ENCODE measurements at places on chromosomes 3 and 15. TPM values are rescaled to one million over a fixed set of nuclear protein-coding genes. Genes with fewer than 3 reads are reported as not detected.

The P2RY13 gene
- total RNA-seq = 2.2 TPM

The NEK4 gene
- total RNA-seq = 33.8 TPM

The DUOXA2 gene
- 1.4 TPM for total RNA-seq

The ARHGEF26 gene
- total RNA-seq = 2.2 TPM

The DCLK3 gene
- not detected for total RNA-seq

The GABRB3 gene
- total RNA-seq = 0.95 TPM

The C15orf39 gene
- total RNA-seq = 29.2 TPM

The CLDN18 gene
- total RNA-seq = not detected

The FEZF2 gene
- not detected for total RNA-seq

The NPRL2 gene
- 18.2 TPM for total RNA-seq

The TGM5 gene
- total RNA-seq = not detected

The TMEM207 gene
- not detected for total RNA-seq

The FAM81A gene
- total RNA-seq = not detected

The SLC2A2 gene
- not detected for total RNA-seq

The CDHR4 gene
- total RNA-seq = not detected

The TMEM212 gene
- total RNA-seq = not detected

The LPP gene
- 91.0 TPM for total RNA-seq

The MGLL gene
- 36.9 TPM for total RNA-seq

The FBN1 gene
- 61.0 TPM for total RNA-seq

The MORC1 gene
- total RNA-seq = not detected

The TRA2B gene
- 143 TPM for total RNA-seq

The CRABP1 gene
- total RNA-seq = not detected

The POTEB3 gene
- not detected for total RNA-seq

Data from adrenal gland (tissue), 19 donors.